ENCODE measurements at places on chromosomes 1 and 21.

- DNase-seq = no peak
Measured at GRCh38 chr1:183600634-183601033, 10.4 kb upstream of the NCF2 start.

DNA sequence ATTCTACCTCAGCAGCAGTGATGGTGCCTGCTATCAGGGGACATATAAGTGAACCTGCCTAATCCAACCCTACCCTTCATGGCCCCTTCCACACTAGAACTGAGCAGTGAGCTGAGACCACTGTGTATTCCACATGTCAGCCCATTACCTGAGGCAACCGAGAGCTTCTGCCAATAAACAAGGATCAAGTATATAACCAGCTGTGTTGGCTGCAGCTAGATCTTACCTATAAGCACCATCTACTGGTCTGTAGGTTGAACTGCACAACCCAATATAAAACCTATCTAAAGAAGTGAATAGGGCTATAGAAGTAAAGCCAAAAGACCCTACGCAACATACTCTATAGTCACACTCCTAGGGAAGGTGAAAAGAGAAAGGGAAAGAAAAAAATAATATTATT is 376.9 kb downstream of the HHIPL2 start:
- no peak for DNase-seq

DNA sequence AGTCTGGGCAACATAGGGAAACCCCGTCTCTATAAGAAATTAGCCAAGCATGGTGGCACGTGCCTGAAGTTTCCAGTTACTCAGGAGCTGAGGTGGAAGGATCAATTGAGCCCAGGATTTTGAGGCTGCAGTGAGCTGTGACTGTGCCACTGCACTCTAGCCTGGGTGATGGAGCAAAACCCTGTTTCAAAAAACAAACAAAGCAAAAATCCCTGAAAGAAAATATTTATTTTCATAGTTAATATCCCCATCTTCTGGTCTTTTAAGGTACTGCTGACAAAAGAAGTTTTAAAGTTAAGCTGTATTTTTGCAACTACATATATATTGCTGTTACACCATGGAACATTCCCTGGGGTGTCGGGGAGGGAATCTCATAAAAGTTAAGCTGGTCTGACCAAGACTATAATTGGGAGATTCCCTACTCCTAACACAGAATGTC is 26.0 kb downstream of the VAMP4 start:
- no peak for DNase-seq

DNA sequence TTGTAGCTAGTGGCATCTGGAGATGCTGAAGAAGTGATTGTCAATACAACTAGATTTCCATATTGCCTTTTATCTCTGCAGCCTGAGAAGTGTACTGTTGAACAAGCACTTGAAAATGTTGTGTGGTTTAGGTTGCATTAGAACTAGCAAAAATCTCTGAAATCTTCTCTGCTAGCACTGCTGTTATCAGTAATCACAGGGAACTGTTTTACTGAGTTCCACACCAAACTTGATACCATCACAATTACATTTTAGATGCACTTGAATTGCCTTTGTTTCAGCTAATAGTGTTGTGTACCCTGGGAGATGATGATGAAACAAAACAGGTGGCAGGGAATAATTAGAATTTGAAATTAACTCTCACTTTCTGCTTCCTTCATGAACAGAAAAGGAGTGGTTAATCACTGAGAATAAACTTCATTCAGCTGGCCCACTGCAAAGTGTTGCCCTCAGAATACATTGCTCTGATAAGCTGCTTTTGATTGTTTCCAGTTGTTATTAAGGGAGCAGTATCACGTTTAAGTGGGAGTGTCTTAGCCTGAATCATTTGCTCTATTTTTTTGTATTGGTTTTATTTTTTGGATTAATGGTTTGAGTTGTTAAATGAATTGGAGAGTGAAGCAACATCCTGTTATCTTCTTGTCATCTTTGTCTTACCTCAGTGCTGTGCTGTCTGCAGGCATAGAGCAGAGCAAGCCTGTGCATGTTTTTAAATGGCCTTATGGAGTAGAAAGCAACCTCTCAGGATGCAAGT is 13.0 kb downstream of the FAM20B start:
- no peak for DNase-seq

DNA sequence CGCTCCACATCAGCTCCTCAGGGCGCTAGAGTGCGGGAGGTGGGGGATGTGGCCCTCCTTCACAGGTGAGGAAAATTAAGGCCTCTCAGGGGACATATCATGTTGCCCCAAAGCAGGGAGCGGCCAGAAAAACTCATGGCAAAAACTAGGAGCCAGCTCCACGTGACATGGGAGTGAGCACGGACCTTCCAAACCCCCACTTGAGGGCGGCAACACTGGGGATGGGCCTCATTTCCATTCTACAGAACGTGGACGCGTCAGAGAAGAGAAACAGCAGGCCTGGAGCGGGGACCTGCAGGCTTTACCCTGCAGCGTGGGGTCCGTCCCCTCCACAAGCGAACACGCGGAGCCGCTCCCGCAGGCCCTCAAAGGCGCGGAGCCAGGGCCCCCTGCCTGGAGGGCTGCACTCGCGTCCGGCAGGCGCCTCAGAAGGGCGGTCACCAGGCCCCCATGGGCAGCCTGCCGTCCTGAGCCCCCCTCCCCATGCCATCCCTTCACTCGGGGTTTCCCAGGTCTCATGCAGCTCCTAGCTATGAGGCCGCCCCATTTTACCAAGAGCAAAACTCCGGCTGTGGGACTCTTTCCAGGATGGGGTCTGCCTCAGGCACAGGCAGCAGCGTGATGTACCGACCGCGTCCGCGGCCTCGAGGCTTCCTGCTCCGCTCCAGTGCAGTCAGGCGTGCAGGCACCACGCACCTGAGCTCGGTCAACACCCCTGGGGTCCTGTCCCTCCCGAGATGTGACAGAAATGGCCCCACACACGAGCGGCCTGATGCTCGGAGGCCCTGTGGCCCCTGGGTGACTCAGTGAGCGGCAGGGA is 5.5 kb downstream of the CFAP410 start:
- no peak for DNase-seq

- DNase-seq = no peak
Measured at GRCh38 chr1:97623220-97623619, 297.6 kb downstream of the DPYD start.

DNA sequence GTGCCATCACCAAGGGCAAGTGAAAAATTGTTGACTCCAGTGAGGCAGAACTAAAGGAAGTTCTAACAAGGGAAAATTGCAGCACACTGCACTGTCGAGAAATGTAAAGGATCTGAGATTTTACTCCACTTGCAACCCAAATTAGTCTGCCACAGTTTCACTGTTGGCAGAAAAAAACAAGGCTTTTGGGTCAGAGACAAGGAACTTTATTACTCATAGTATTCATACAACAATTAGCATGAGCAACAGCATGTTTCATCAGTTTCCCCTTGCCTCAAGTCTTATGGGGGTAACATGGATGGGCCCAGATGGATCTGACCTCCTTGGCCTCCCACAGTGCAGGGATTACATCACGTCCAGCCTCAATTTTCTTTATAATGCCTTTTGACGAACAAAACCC is 125.3 kb downstream of the LTN1 start:
- no peak for DNase-seq

DNA sequence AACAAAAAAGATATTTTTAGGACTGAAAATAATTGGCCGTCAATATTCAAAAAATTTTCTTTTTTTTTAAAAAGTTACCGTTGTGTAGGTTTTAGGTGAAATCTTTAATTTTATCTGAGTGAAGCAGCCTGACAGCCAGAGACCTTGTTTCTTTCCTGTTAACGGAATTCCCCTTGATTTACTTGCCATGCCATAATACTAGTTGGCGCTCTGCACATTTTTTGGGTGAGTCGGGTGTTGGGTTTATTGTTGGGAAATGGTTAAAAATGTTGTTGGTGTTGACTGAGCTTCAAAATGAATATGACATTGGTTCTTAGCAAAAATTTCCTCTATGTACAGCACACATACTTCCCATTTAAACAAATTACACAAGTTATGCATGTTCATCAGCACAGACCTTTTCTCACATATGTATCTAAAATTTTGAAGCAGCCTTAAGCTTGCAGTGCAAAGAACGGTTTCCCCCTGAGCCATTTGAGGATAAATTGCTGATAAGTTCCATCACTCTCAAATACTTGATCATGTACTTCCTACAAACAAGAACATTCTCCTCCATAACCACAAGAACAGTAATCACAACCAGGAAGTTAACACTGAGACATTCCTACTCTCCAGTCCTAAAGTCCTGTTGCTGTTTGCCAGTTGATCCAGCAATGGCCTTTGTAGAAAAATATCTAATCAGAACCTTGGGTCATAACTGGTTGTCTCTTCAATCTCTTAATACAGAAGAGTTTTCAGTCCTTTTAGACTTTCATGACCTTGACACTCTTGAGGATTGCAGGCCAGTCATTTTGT is 34.2 kb downstream of the CAMTA1 start:
- no peak for DNase-seq
